ENCODE measurements at places on chromosomes 7 and 10.

DNA sequence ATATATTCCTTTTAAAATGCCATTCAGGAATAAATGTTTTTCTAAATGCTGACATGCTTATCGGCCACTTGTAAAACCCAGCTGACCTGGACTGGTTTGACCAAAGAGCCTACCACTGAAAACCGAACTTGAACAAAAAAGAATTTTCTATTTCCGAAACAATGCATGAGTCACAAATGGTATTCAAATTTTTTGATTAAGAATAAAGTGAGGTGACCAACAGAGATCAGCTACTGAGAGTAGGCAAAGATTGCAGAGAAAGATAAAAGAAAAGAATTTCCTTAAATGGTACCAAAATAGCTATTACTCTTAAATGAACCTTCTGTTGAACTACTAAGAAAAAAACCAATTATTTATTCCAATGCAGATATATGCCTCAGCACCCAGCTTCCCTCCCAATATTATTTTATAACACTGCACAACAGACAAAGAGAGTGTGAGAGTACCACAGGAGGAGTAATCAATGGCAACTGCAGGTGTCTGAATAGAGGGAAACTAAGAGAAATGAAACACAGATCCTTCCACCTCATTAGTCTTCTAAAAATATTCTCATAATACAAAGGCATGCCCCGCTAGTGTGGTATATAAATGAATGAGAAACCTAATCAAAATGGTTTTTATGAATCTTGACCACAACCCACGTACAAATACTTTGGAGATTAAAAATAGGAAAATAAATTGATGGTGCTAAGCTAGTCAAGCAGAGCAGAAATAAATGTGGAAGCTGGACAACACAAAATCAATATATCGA lies 20.1 kb downstream of the OSBPL3 start:
- no peak for DNase-seq

DNA sequence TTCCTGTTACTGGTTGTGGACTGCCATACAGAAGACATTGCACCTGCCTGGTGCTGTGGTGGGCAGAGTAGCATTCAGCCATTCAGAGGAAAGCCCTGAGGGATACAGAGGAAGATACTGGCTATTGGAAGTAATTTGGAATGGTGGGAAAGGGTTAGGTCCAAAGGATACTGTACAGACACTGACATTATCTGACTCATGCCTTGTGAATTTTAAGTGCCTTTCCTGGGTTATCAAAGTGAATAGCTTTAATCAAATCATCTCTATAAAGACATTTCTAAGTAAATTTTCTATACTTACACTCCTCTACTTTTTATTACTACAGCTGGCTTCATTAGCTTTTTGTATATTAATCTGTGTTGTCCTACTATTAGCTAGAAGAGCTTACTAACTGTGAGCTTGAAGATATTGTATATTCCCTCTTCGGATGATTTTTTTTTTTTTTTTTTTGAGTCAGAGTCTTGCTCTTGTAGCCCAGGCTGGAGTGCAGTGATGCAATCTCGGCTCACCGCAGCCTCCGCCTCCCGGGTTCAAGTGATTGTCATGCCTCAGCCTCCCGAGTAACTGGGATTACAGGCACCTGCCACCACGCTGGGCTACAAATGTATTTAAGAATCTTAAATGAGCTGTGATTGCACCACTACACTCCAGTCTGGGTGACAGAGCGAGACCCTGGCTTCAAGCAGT lies 186.5 kb downstream of the ADK start:
- no peak for DNase-seq

GRCh38 chr7:81845744-81846241 lies 75.9 kb upstream of the HGF start:
- no peak for DNase-seq

GRCh38 chr10:49827297-49827696 lies 65.2 kb upstream of the OGDHL start:
- DNase-seq = no peak

Data from hematopoietic multipotent progenitor cell treated with erythropoietin and hydrocortisone succinate and interleukin-3 and kit ligand, for 6 days (in vitro differentiated cells).